ENCODE measurements at places on chromosomes 3 and 15. TPM values are rescaled to one million over a fixed set of nuclear protein-coding genes. Genes with fewer than 3 reads are reported as not detected.

CPNE4 gene
- total RNA-seq = not detected

CLDN18 gene
- total RNA-seq = 10.1 TPM

DNA sequence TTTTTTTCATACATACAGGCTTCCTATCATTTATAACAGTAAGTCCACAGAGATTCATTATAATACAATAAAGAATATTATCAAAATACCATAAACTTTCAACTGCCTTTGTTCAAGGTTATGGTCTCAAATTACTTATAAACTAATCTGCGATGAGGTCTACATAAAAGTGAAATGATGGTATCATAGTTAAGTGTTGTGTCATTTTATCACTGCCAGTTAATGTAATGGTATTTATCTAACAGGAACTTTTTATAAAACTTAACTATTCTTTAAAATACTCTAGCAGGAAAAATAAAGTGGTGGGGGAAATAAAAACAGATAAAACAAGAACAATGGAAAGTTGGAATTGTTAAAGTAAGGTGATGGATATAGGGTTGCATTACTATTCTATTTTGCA is 153.1 kb downstream of the OSBPL10 start:
- no peak for DNase-seq

- no peak for DNase-seq
Observed at GRCh38 chr3:67495751-67496150, 158.7 kb downstream of the SUCLG2 start.

DNA sequence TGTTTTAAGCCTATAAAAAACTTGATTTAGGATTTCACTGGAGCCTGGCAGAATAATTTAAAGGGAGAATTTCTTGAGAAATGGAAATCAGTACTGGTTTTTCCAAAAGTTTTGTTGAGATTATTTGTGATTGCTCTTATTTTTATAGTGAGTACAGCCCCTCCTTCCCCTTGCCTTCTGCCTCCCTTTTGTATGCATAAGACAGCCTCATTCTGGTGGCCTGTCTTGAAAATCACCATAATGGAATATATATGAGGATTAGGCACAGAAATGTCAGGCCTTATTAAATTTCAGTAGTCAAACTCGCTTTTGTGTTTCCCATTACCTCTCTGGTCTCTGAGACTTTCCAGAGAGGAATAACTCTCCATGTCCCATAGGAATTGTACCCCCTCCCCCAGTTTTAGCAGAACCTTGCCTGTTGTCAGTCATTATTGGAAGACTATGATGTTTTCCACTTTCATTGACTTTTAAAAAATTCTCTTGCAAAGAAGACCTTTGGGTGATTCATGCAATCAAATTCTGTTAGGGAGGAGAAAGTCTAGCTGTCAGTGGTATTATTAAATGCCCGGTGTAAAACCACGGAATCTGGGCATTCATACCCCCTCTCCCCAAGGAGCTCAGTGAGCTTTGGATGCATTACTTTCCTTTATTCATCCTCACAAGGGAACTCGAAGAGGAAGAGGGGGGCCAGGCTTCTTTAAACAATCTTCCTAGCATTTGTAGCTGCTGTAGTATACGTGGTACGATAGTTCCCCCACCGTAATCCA is 171.6 kb upstream of the TSC22D2 start:
- DNase-seq = no peak

- no peak for DNase-seq
Observed at GRCh38 chr3:127107491-127108375, 85.2 kb upstream of the PRR23E start.

DNA sequence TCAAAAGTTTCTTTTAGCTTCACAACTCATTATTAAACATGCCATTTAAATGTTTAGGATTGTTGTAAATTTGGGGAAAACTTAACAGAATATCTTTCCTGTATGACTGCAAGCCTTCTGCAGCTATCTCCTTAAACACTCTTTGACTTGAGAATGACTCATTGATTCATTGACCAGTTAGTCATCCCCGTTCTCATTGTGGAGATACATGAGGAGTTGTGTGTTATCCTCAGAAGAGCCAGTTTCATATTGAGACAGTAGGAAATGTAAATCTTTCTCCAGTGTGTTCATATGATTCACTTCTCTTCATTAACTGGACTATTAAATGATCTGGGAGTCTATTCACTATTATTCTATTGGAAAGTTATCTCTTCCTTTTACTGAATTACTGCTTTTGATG is 83.0 kb downstream of the CRYGS start:
- DNase-seq = no peak

DNA sequence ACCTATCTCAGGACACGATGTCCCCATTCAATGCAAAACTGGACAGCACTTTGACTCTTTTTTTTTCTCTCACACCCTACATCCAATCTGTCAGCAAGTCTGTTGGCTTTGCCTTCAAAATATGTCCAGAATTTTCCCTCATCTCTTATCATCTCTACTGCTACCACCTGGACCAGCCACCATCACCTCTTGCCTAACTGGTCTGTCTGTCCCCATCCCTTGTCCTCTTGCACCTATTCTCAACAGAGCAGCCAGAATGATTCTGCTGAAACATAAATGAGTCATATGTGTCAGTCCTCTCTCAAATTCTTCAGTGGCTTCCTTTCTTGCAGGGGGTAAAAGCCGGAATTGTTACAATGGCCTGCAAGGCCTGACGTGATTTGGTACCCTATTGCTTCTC is 105.8 kb downstream of the CYP19A1 start:
- DNase-seq = no peak

DNA sequence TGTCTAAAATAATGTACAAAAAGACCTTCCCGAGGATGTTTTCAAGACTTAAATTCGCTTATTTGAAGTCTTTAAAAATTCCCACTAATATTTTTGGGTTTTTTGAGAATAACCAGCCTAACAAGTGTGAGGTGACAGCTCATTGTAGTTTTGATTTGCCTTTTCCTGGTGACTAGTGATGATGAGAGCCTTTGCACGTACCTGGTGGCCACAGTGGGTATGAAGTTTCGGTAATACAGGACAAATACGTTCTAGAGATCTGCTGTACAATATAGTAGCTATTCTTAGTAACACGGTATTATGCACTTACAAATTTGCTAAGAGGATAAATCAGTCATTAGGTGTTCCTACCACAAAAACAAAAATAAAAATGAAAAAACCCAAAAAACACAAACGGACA is 124.9 kb downstream of the GRM7 start:
- DNase-seq = no peak
